ENCODE measurements at places on chromosomes 2 and 18.

DNA sequence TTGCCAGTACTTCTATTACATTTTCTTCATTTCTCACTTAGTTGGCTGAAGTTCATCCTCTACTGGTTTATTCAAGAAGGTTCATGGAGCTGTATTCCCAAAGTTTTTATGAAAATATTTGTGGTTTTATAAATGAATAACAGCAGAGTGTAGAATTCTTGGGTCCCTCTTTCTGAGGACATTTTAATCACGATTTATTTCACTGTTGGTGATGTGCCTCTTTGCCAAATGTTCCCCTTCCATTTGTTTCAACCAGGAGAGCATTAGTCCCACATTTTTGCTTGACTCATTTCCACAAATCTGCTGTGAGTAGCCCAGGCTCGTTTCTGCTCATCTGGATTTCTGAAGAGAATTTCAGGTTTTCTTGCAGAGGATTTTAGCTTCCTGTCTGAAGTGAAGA, 20.8 kb downstream of the COPS7B start:
- no peak for DNase-seq

DNA sequence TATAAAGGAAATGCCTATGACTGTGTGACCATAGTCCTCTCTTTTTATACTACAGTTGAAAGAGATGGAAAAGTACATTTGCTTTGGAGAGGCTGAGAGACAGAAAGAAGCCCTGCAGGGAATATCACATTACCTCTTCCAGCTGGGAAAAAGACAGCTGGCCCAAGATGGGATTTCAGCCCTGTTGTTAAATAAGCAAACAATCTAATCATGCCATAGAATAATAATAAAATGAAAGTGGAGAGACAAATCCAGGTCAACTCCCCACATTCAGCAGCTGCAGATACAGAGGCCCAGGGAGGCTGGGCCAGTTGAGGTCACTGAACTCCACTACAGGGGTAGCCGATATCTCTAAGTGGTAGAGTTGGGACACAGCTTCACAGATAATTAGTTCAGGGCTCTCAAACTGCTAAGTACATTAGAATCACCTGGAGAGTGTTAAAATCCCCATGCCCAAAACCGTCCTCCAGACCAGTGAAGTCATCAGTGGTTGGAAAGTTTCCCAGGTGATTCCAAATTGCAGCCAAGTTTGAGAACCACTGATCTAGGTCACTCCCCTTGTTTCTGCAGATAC, 81.9 kb downstream of the MOGAT1 start:
- no peak for DNase-seq

- DNase-seq, result no peak
These were observed 99.4 kb upstream of the OSR1 start for GRCh38 chr2:19457809-19458208.

- DNase-seq, result no peak
These were observed 3.3 kb downstream of the HES6 start for GRCh38 chr2:238236571-238236970.

DNA sequence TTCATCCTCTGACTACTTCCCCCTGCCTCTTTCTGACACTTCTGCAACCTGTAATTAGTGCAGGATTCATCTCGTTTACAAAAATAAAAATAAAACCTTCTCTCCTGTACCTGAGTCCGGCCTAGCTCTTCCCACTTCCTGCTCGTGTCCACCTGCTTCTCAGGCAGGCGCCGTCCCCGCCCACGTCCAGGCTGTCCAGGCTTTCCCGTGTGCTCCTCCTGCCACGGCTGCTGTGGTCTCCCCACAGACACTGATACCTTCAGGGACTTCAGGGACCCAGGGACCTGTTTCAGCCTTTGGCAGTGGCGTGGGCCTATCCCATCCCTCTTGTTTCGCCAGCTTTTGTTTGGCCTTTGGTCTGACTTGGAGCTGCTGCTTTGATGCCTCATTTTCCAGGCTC, 272.5 kb downstream of the PHLPP1 start:
- DNase-seq, result no peak

GRCh38 chr2:211512806-211513205, 956.4 kb downstream of the CPS1 start:
- DNase-seq, result no peak

- no peak for DNase-seq
These were observed 1583.2 kb downstream of the SUCLG1 start for GRCh38 chr2:82875858-82876257.

DNA sequence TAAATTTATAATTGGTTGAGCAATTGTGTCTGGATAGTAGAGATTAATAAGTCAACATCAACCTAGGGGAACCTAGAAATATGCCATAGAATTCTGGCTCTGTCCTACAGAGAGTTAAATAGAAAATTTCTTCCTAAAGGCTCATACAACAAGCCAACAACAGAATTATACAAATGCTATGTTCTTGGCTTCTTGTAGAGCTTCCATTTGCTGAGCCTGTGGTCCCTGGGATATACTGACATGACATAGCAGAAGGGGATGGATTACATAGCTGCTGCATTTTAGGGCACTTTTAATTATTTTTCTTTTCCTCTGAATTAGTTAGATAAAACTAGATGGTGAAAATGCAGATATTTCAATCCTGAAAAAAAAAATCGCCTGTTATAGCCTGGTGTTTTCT, 95.5 kb upstream of the ST6GAL2 start:
- DNase-seq, result no peak

DNA sequence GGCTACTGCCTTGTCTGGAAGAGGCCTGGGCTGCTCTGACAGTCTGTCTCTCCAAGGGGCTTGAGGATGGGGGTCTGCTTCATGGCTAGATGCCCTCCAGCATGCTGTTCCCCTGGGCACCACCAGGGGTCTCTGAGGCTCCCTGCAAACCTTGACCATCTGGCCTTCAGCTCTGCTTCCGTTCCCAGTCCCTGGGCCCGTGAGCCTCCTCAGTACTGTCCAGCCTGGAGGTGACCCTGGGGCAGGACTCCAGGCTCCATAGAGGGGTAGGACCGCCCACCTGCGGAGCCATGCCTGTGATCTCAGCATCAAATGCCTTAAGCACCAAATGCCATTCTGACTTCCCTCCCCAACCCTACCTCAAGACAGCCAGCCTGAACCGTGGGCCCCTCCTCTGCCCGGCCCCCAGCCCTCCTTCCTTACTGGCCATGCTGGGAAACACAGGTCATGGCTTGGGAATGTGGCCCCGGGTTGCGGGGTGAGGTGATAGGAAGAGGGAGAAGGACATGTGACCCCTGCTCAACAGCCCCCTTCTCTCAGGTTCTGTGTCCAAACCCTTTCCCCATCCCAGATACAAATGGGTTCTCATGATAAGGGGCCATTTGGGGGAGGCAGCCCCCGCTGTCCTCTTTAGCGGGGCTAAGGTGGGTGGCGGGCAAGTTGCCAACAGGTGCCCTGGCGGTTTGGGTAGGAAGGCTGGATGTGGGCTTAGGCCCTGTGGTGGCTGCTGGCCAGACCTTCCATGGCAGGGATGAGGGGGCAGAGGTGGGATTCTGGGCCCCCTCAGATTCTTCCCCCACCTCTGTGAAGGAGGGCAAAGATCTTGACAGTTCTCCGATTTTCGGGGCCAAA, 25.0 kb downstream of the SPEG start:
- peak; percentile 40 for DNase-seq

- DNase-seq, result no peak
These were observed 23.0 kb downstream of the SMYD1 start for GRCh38 chr2:88090446-88091283.

DNA sequence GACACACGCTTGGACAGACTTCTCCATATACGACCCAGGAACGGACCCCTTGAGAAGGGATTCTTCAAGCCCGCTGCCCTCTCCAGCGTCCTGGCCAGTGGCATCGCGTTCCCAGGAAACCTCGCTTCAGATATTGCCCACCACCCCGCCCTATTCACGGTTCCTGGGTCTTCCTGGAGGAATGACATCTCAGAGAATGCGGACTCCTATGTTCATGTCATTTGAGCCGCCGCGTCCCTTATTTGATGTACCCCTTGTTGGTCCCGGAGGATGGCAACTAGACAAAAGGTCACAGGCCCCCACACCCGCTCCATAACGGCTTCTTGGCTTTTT, 588 bp upstream of the CCDC93 start:
- DNase-seq, result no peak

DNA sequence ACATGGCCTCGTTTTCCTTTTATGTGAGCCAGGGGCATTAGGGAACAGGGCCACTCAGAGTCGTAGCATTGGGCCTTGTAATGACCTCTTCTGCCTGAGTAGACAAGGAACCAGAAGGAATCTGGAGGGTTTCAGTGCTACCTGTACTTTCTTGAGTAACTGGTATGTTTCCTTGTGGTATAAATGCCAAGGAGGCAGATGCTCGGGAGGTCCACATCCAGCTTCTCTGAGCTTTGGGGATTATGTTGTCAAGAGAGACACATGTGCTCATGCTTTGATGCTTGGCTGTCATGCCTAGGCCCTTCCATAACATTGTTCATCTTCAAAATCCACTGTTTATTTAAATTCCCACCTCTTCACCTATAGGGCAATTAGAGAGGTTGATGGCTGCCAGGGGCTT, 26.3 kb downstream of the FOSL2 start:
- DNase-seq, result no peak

- peak; percentile 71 for DNase-seq
These were observed 48.5 kb downstream of the KCNIP3 start for GRCh38 chr2:95345563-95346230.

GRCh38 chr2:35821675-35822074, 533.9 kb upstream of the CRIM1 start:
- no peak for DNase-seq

- peak; percentile 45 for DNase-seq
These were observed 37.2 kb downstream of the TSHZ1 start for GRCh38 chr18:75247611-75248421.

DNA sequence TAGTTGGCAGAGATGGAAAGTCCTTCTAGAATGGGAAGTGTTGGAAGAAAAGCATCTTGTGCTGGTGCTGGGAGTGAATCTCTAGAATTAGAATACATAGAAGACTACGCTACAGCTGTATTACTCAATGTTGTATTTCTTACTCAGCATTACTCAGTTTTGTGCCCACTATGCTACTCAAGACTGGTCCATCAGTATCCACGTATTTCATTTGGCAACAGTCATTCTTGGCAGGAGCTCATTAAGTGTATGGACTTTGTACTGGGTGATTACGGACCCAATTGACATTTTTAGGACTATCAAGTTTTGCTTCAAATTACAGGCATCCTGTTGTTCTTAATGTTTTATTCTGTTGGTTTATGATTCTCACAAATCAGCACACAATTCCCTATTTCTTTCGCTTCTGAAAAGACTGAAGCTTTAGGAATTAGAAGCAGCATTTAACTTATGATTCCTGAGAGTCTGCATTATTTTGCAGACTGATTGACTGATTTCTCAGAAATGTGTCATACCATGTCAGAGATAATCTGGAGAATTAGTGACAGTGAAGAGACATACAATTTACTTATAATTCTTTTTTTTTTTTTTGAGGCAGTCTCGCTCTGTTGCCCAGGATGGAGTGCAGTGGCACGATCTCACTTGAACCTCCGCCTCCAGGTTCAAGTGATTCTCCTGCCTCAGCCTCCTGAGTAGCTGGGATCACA, 136.9 kb downstream of the MYO3B start:
- DNase-seq, result no peak

GRCh38 chr2:191351298-191351697, 106.1 kb downstream of the MYO1B start:
- no peak for DNase-seq

- no peak for DNase-seq
These were observed 32.3 kb downstream of the RALBP1 start for GRCh38 chr18:9507565-9508088.

- DNase-seq, result no peak
These were observed 53.8 kb upstream of the ASB18 start for GRCh38 chr2:236317938-236318396.

DNA sequence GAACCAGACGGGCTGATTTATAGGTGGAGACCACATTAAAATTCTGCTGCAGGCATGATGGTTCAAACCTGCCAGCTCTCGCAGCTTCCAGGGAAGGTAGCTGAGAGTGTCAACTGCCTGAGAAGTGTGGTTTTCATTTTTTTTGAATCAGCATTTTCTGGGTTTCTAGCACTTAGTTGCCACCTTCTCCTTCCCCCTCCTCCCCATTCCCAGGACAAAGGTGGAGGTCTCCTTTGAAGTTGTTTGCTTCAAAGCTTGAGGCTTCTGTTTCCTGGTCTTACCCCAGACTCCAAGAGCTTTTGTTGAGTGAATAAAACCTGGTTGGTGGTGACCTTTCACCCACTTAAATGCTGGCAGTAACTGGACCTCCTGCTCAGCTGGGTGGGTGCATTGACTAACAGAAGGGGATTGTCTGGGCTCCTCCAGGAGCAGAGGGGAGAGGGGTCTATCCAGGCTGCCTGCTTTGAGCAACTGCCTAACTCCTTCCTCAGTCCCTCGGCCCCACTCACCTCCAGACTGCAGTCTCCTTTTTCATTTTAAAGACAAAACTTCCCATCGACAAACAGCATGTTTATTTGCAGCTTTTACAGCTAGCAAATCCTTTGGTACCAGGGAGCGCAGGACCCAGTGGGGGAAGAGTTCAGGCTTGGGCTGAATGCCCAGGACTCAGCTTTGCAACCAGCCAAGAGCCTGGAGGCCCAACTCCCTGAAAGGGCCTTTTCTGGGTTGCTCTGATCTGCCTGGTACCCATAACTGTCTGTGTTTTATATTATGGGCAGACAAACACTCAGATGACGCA, 3.5 kb downstream of the RHOB start:
- DNase-seq, result no peak

DNA sequence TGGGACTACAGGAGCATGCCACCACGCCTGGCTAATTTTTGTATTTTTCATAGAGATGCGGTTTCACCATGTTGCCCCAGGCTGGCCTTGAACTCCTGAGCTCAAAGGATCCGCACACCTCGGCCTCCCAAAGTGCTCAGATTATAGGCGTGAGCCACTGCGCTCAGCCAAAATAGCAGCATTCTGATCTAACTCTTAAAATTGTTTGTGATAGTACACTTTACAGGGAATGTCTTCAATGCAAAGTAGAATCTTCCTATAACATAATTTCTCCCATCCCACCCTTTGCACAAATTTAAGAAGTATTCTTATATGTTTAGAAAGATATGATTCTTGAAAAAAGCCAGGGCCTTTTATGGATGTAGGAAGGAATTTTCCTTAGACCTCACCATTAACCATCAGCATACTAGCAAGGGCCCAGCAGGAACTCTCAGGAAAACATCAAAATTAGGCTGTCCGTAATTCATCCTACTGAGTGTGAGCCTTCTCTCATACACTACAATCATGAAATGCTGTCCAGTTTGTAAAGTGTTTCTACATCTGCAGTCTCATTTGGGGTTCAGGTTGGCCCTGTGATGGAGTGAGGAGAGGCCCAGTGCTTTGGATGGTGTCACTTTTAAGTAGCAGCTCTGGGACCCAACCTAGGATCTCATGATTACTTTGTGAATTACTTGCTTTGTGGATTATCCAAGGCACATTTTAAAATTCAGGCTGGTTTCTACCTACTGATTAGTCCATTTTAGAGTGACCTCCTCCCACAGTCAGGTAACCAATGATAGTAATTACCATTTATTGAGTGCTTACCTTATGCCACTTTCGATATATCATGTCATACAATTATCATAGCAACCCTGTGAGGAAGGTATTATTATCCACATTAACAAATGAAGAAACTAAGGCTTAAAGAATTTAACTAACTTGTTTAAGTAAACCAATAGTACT, 37.5 kb upstream of the DLX1 start:
- DNase-seq, result no peak

- no peak for DNase-seq
These were observed 87.1 kb upstream of the CYP1B1 start for GRCh38 chr2:38163006-38163405.
